ENCODE measurements at places on chromosomes 12 and 14. TPM values are rescaled to one million over a fixed set of nuclear protein-coding genes. Genes with fewer than 3 reads are reported as not detected.

CBX5 gene
- 115 TPM for polyA plus RNA-seq

GRCh38 chr12:53160000-53160399 is 20.5 kb upstream of the ZNF740 start:
- no peak for DNase-seq

DTX1 gene
- polyA plus RNA-seq: 6.3 TPM

- DNase-seq: no peak
These were observed 569 bp upstream of the RGS6 start for GRCh38 chr14:71931492-71932228.

DNA sequence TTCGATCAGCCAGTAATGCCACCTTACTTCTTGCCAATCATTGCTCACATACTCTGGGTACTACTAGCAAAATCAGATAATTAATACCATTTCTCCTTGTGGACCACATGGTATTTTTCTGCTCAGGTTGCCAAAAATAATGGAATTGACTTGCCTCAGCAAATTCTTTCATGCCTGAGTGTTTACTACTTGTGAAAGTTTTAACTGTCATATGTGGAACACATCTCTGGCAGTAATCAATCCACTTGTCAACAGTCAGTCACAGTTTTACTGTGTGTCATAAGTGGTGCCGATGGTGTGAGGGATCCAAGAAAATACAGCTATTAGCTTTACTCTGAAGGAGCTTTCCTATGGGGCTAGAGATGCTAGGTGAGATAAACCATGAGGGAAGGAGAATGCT is 55.3 kb upstream of the ATF1 start:
- DNase-seq: no peak

- no peak for DNase-seq
These were observed 88.1 kb upstream of the DIO3 start for GRCh38 chr14:101473045-101473729.

GRCh38 chr12:92431146-92431545 is 271.6 kb upstream of the PLEKHG7 start:
- DNase-seq: no peak

SMCO2 gene
- polyA plus RNA-seq: not detected

Data from left lung (tissue), 14 donors.